Cortex of kidney (tissue), 1 donor: ENCODE measurements at places on chromosomes 6 and 20.

DNA sequence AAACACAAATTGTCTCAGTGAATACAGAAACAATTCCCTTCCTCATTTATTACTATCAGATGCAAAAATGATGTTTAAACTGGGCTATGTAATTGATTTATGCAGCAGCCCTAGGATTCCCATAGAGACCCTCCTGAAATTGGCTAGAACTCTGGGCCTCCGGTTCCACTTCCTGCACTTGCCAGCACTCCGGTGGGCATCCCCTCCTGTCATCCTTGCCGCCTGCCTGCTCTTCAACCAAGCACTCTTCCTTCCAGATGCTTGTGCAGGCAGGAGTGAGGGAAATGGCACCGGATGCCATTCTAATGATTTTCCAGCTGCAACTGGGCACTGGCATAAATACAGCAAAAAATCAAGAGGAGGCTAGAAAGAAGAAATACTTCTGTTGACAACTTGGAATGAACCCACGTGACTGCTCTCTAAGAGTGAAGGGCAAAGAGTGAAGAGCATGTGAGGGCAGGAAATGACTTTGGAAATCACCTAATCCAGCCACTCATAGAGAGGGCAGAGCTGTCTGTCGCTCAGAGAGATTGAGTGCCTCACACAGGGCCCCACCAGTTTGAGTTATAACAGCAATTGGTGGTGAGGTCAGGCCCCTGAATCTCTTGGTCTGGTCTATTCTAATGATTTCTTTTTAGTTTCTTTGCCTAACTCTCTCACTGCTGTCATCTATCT lies 3.7 kb upstream of the NEDD9 start:
- no peak for DNase-seq

DNA sequence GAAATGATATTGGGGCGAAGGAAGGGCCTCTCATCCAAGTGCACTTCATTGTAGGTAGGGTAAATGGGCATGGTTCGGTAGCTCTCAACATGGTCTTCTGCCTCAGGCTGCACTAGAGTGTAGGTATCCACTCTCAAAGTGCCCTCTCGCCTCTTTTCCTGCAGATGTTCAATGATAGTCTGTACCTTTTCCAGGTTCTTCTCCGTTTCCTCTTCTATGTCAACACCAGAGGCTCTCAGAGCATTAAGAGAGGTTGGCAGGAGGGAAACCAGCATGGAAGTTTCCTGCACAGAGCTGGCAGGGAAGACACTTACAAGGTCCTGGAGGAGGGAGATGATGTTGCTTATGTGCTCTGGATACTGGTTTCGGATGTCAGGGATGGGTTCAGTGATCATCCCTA lies 7.1 kb downstream of the ZNFX1 start:
- DNase-seq = no peak

GRCh38 chr6:3843379-3844096 lies 5.6 kb upstream of the FAM50B start:
- no peak for DNase-seq

DNA sequence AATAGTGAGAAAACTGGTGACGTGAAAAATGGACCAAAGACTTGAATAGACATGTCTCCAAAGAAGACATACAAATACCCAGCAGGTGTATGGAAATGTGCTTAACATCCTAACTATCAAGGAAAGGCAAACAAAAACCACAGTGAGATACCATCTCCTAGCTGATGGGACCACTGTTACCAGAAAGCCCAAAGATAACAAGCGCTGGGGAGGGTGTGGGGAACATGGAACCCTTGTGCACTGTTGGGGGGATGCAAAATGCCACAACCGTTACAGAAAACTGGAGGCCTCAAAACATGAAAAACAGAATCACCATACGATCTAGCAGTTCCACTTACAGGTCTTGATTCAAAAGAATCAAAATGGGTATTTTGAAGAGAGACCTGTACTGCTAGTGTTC lies 19.8 kb upstream of the RBM38 start:
- DNase-seq = no peak

DNA sequence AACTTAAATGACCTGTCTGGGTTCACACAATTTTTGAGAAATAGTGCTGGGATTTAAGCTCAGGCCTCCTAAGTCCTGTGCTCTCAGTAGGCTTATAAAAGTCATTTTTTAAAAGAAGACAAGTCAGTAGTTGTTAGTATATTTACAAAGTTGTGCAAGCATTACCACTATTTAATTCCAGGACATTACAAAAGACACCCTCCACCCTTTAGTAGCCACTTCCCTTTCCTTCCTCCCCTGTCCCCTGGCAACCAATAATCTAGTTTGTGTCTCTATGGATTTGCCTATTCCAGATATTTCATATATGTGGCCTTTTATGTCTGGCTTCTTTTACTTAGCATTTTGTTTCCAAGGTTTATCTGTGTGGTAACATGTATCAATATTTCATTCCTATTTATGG lies 37.6 kb downstream of the HMGN3 start:
- no peak for DNase-seq
